ENCODE measurements at places on chromosomes 5 and 9.

DNA sequence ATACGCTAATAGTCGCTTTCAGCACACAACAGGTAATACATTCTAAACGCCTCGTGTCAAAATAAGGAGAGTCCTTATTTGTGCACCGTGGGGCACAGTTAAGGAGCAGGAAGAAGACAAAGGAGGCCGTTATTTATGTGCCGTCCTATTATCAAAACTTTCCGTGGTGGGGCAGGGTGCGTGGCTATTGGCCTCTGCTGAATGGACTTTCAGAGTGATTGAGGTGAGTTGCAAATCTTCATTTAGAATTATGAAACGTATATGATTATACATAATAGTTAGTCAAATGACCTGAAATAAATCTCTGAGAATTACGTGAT lies 833 bp downstream of the C5orf24 start:
- no peak for DNase-seq

DNA sequence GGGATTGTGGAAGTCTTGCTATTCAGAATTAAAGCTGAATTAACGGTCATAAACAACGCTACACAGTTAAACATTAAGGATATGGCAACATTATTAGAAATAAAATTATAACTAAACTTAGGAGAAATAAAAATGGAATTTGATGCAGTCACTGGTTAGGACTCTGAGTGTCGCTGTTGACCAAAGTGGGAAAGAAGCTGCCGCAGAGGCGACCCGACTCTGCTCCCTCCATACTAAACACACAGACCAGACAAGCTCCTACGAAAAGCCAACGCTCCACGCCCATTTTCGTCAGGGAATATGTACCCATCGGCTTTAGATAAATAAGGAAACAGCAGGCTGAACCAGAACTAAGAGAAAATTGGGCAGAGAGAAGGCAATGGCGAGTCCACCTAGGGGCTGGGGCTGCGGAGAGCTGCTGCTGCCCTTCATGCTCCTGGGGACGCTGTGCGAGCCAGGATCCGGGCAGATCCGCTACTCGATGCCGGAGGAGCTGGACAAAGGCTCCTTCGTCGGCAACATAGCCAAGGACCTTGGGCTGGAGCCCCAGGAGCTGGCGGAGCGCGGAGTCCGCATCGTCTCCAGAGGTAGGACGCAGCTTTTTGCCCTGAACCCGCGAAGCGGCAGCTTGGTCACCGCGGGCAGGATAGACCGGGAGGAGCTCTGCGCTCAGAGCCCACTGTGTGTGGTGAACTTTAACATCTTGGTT lies at the start of gene PCDHGA5:
TSS of gene PCDHGA5 (plus strand) at position 211 of the 709 bp plus-strand sequence. CDS start at position 380, 169 bp downstream.
- no peak for DNase-seq

GRCh38 chr9:109115931-109116526 lies 3.7 kb downstream of the TMEM245 start:
- DNase-seq, result no peak

GRCh38 chr5:100496296-100496695 lies 38.9 kb upstream of the FAM174A start:
- no peak for DNase-seq

DNA sequence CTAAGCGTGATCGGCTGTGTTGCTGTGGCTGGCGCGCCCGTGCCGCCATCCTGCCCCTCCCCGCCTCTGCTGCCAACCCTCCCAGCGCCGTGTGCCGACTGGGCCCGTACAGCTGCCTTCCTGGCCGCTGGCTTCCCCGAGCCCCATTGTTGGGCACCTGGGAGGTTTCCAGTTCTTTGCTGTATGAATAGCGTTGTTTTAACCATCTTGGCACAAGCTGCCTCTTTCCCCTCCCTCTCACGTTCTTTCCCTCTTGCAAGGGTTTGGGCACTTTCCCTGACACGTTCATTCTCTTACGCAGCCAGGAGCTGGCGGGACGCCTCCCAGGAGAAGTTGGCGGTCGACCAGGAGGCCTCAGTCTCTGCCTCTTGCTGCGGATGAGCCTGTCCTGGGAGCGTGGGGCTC lies 43.1 kb upstream of the RXRA start:
- no peak for DNase-seq

DNA sequence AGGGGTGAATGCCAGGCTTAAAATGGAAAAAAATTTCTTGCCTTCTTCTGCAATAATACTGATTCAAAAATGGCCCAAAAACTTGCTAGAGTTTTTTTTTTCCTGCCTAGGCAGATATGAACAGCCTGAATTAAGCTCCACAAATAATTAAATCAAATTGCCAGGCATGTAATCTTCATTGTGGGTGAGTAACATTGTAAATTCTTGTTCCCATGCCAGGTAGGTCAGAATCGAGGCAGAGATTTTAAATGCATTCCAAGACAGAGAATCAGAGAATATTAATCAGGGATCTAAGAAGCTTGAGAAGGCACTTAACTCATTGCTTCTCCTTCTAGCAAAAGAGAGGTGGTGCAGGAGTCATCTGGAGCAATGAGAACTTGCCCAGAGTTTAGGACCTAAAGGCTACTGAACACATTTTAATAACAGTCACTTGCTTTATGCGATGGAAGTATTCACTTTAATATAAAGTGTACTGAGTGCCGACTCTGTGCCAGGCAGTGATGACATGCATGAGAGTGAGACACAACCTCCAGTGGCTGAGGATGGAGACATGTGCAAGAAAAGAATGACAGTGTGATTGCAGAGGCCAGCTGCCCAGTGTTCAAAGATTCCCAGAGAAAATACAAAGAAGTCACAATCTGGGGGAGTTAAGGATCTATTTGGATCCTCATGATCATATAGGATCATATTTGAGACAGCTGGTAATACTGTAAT lies 102.3 kb downstream of the APBA1 start:
- DNase-seq, result no peak

DNA sequence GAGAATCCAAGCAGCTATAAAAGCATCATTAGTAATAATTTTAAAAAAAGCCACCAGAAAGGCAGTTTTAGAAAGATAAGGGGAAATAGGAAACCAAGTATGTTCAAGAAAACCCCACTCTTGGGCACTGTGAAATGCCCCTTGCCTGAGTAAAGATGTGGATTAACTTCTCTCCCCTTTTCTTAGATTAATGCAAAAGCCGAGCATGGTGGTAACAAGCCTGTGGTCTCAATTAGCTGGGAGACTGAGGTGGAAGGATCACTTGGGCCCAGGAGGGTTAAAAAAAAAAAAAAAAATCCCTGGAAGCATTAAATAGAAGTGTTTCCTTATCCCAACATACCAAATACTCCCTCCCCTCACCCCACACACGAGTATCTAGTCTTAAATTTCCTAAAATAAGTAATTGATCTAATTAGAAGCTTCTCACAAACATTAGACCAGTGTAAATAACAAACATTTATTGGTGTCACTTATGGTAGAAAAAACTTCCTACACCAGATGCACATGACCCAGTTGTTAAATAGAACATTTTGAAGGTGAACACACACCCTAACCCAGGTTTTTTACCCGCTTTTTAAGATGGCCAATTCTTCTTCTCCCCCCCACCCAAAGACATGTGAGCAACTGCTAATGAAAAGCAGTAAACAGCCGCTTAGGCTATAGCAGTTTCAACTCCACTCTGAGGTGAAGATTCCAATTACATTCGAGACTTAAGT lies 5.2 kb downstream of the HSPA5 start:
- no peak for DNase-seq

GRCh38 chr9:98191671-98192502 lies 550 bp downstream of the CORO2A start:
- DNase-seq, result no peak

- no peak for DNase-seq
These were observed 15.6 kb downstream of the COL27A1 start for GRCh38 chr9:114170771-114171461.

DNA sequence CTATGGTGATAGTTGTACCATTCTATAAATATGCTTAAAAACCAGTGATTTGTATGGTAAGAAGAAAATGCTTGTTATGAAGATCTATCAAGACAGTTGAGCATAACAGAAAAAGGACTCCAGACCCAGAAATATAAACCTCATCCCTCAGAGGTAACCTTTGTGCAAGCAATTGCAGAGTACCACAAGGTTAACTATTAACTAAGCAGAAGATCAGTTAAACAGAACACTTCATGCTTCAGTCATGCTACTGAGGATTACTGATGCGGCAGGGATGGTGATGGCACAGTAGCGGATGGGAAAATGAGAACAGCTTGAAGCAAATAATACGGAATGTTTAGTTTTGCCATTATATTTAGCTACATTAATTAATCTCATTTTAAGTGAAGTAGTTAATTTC lies 45.5 kb downstream of the IARS1 start:
- DNase-seq, result no peak

DNA sequence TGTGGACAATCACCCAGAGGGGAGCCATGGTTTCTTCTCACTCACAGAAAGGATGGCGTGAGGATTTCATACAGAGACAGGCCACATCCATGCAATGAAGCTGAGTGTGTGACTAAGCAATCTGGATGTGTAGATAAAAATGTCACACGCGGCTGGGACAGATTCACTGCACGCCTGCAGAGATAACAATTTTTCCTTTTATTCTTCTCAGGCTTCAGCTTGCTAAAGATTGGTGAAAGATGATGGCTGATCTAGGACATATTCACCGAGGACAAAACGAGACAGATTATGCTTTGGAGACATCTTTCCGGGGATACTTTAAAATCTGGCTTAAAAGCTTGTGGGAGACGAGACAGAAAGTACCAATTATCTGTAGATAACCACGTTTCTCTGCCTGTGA lies 313.9 kb upstream of the TRPC7 start:
- DNase-seq, result no peak

- DNase-seq, result no peak
These were observed 1682.4 kb downstream of the MAT2B start for GRCh38 chr5:165187815-165188214.

DNA sequence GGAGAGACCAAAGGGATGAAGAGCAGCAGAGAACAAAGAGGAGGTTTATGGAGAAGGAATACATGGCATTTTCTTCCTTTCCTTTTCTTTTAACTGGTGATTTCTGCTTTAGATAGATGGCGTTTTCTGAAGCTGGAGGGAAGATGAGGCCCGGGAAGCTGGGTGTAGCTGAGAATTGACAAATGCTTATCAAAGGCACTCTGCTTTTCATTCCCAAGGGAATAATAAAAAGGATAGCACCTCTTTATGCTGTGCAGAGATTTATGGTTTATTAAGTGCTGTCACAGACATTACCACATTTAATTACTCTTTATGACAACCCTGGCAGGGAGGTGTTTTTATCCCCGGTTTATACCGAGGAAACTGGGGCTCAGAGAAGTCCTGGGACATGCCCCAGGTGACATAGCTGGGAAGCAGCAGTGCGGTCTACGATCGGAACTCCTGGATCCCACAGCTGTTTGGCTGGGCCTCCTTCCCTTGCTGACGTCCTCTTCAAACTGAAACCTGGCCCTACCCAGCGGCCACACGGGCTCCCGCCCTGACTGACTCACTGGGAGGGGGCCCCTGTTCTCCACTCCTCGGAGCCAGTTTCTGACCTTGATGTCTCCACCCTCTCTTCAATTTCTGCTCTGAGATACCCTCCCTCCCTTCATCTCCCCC lies 8.2 kb upstream of the EPB41L4B start:
- no peak for DNase-seq

DNA sequence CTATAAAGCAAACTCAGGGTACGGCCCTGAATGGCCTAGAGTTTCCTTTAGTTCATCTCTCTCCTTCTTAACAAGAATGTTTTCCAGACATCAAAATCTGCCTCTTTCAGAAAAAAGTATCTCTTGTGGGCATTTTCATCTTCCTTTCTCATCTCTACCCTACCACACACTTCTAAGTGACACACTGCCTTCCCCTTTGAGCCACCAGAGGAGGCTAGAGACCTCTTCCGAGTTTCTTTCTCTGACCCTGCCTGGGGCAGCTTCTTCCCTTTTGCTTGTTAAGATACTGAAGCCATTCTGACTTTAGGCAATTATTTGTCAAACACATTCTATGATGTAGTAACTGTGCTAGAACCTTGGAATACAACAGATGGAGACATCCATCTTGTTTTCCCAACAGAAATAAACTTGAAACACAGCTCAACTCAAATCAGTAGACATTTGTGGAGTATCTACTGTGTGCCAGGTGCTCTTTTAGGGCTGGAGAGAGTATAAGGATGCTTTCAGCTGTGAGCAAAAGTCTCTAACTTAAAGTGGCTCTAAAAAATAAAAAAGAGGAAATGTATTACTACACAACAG lies 8.6 kb upstream of the SV2C start:
- DNase-seq, result no peak

DNA sequence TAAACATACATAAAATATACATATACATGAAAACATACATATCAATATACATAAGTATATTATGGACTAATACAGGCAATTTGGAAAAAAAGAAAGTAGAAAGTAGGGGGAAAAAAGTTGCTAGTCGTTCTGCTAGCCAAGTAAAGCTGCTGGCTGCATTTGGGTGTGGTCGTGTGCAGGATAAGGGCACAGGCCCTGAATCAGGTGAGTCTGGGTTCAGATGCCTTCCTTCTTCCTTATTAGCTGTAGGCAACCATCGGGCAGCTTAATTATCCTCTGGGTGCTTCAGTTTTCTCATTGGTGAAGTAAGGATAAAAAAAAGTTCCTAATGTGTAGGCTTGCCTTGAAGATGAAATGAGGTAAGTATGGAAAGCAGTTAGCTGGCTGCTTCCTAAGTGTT lies 59.2 kb upstream of the SPRY4 start:
- DNase-seq, result no peak

- no peak for DNase-seq
These were observed at the start of gene FCN1 for GRCh38 chr9:134917431-134918373. TSS of gene FCN1 (minus strand) at chr9:134917912. CDS start at chr9:134917871, 41 bp downstream.

- no peak for DNase-seq
These were observed 26.6 kb upstream of the LRRTM2 start for GRCh38 chr5:138901716-138902115.

GRCh38 chr5:59058969-59059687 lies 476.3 kb downstream of the RAB3C start:
- no peak for DNase-seq

DNA sequence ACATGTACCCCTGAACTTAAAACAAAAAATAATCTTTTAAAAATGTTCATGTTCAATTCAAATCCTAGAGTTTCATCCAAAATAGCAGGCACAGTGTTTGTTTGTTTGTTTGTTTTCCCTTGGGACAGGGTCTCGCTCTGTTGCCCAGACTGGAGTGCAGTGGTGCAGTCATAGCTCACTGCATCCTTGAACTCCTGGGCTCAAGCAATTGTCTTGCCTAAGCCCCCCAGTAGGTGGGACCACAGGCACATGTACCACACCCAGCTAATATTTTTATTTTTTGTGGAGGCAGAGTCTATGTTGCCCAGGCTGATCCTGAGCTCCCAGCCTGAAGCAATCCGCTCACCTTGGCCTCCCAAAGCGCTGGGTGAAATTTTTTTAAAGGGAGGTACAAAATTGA lies 5.0 kb upstream of the POLR1E start:
- no peak for DNase-seq

GRCh38 chr5:166032601-166033000 lies 2258.8 kb upstream of the WWC1 start:
- DNase-seq, result no peak

- DNase-seq, result peak; percentile 11
These were observed 12.6 kb upstream of the TCF7 start for GRCh38 chr5:134101686-134102439.
